Cardiac muscle cell (in vitro differentiated cells and primary cell): ENCODE measurements at places on chromosomes 7 and 10. TPM values are rescaled to one million over a fixed set of nuclear protein-coding genes. Genes with fewer than 3 reads are reported as not detected.

DNA sequence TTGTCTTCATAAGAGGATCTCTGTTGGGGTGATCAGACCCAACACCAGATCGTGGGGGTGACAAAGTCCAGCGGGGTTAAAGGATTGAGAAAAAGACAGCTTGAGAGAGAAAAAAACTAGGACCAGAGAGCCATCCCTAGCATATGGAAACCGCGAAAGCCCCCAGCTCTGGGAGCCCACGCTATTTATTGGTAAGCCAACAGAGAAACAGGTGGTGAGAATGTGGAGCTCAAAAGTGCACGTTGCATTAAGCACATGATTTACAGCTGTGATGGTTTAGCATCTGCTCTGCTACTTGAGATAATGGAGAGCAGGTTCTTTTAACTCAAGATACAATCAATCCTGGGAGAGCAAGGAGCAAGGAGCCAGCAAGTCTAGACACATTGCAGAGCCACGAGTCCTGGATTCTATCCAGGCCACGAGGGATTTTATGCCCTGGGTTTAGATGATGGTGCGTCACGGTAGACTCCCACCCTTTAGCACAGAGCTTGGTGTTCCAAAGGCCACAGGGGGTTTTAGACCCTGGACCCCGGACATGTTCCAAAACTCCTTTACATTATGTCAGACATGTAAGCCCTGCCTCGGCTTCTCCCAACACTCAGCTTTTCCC lies 755.2 kb upstream of the SORCS1 start:
- H3K4me3 ChIP-seq = no peak overlapping the region
- H3K27me3 ChIP-seq = peaks cover 3% of the 10 kb centered on the region
- DNase-seq = no peak
- H3K27ac ChIP-seq = no peak overlapping the region
- no peaks in the 10 kb centered on the region for H3K4me1 ChIP-seq

DNA sequence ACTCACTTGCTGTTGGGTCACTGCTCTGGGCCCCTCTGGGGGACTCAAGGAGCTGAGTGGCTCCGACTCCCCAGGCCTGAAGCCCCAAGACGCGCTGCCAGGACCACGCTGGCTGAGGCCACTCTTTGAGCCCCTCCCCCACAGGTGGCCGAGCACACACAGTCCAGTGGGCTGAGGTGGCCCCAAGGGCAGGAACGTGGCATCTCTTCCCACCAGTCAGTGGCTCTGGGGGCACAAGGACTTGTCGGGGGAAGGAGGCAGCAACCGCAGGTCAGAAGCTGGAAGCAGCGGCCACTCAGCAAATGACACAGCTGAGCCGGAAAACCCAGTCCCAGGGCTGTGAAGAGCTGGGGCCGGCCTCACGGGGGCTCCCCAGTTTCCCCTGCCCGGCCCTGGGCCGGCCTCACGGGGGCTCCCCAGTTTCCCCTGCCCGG lies 24.1 kb downstream of the GRIFIN start:
- H3K27ac ChIP-seq = no peak overlapping the region
- no peaks in the 10 kb centered on the region for H3K4me1 ChIP-seq
- no peaks in the 10 kb centered on the region for H3K27me3 ChIP-seq
- H3K36me3 ChIP-seq = no peaks in the 10 kb centered on the region

DNA sequence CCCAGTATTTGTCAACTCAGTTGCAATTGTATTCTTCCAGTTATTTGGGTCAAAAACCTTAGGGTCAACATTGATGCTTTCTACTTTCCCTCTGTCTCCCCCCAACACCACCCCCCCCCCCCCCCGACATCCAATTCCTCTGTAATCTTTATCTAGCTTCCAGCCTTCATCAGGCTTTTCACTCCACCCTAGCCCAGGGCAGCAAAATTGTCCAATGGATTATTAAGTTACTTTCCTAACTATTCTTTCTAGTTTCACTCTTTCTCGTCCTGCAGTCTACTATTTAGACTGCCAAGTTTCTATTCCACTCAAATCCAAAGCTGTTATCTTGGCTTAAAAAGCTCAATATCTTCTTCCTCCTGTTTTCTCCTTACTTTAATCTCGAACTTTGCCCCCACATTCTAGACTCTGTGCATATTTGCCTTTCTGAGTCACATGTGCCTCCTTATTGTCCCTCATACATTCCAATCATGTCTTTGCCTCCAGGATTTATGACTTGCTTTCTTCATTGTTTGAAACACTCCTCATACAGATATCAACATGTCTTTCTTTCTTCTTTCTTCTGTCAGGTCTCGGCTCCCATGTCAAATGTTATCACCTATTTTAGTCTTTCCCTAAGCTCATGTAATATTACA lies 196.6 kb upstream of the TMEM196 start:
- H3K27ac ChIP-seq = no peak overlapping the region
- no peaks in the 10 kb centered on the region for H3K36me3 ChIP-seq
- DNase-seq = no peak
- no peak overlapping the region for H3K4me3 ChIP-seq
- peaks cover 6% of the 10 kb centered on the region for H3K4me1 ChIP-seq

The CALML5 gene
- not detected in 2 replicates for total RNA-seq

The FAM25C gene
- not detected in 2 replicates for total RNA-seq
